Fibroblast of pulmonary artery (primary cell): ENCODE measurements at places on chromosomes 2 and 18.

DNA sequence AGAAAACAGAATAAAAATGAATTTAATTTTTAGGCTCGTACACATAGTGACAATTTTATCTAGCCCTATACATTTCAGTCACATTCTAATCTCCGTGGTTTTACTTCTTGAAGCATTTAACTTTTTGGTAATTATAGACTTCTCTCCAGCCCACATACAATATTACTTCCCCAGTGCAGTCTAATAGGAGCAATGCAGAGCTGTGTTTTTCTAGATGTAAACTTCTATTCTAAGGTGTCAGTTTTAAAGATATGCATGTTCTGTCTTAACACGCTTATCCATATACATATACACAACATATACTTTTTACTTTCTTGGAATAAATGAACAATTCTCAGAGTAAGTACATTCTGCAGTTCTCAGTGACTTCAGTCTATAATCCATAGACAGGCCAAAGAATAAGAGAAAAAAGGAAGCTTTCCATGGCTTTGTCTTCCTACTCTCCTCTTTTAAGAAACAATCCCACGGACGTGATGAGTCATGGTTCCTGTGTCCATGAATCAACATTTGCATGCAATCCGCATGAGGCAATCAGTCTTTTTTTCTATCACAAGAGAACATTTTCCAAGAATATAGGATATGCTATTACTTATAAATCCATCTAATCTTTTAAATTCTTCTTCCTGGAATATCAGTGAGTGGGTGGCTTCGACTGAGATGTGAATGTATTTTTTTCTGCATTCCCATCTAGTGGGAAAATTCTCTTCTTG lies 42.8 kb downstream of the CCDC102B start:
- DNase-seq = peak; percentile 98

GRCh38 chr2:102765061-102765460 lies 3.2 kb downstream of the TMEM182 start:
- no peak for DNase-seq

GRCh38 chr2:218067523-218067922 lies 1.5 kb upstream of the RUFY4 start:
- no peak for DNase-seq

- no peak for DNase-seq
These were observed 396.4 kb upstream of the TNP1 start for GRCh38 chr2:217256251-217256650.

GRCh38 chr2:126367361-126367760 lies 288.6 kb upstream of the GYPC start:
- no peak for DNase-seq

GRCh38 chr2:160976797-160977196 lies 183.4 kb upstream of the TANK start:
- DNase-seq = no peak

- peak; percentile 68 for DNase-seq
These were observed 60.6 kb downstream of the SCN1A start for GRCh38 chr2:166067229-166067628.

DNA sequence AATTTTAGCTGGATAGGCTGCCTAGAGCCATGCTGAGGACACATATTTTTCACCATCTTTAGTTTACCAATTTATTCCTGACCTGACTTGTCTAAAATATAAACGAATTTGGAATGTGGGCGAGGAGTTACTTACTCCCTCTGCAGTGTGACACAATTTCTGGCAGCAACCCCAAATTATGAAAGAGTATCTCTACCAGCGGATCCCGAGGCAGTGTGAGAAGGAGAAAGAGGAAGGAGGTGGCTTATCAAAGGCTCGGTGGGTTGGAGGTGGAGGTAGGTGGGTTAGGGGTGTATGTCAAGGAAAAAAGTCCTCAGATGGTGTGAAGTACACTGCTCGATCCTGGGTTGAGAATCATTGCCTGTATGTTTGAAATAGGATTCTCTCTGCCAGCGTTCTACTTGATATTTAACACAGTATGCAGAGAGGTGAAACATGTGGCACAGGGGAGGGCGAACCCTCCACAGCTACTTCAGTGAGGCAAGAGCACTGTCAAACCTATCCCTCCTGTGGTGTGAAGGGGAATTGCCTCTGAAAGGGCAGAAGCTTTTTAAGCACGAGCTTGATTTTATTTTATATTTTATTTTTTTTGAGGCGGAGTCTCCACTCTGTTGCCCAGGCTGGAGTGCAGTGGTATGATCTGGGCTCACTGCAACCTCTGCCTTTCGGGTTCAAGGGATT lies 76.0 kb downstream of the RFTN2 start:
- peak; percentile 68 for DNase-seq

GRCh38 chr2:177806025-177806424 lies 266.6 kb downstream of the PDE11A start:
- DNase-seq = no peak

DNA sequence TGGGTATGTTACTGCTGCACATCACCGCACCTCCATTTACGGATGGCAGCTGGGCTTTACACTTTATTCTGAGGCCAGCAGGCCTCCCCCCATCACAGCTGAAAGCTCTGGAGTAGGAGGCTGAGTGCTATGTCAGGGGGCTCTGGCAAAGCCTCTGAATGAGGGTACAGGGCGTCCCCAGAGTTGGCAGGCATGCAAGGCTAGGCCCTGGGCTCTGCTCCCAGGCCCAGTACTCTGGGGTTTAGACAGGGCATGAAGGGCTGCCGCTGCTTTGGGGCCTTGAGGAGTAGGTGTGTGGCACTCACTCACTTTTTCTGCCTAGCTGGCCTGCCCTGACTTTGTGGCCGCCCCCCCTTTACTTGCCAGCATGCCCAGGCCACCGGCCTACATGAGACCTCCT lies 90.8 kb downstream of the WDSUB1 start:
- DNase-seq = no peak

GRCh38 chr2:60438653-60439052 lies 114.8 kb downstream of the BCL11A start:
- DNase-seq = no peak
